ENCODE measurements at places on chromosomes 3 and 15.
A peak's percentile ranks its signal among the peaks of the same experiment; 100 is the strongest.

DNA sequence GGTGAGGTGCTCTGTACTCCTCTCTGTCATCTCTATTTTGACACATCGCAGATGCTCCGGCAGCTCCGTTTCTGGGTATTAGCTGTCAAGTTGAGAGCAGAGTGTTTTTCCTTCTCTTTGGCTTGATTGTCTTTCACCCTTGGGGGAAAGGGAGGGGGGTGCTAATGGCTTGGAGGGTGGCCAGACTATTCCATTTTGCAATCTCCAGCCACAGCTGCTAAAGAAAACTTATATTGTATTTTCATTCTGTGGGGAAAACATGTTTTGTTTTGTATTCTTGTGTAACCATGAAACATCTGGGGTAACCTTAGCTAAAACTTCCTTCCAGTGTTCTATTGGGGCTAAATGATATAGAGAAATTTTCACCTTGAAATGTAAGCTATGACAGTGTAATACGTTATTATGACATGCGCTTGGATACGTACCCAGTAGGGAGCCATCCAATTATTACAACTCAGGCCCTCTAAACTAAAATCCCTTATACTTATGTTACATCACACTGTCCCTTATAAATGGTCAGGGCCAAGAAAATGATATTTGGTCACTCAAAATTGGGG, 14.0 kb upstream of the LARP6 start:
- DNase-seq, result no peak

GRCh38 chr15:61051569-61052031, 177.5 kb downstream of the RORA start:
- no peak for DNase-seq

GRCh38 chr15:93861956-93862741, 369.2 kb upstream of the MCTP2 start:
- DNase-seq, result no peak

- DNase-seq, result no peak
Observed at GRCh38 chr15:93196135-93196670, 107.2 kb upstream of the RGMA start.

DNA sequence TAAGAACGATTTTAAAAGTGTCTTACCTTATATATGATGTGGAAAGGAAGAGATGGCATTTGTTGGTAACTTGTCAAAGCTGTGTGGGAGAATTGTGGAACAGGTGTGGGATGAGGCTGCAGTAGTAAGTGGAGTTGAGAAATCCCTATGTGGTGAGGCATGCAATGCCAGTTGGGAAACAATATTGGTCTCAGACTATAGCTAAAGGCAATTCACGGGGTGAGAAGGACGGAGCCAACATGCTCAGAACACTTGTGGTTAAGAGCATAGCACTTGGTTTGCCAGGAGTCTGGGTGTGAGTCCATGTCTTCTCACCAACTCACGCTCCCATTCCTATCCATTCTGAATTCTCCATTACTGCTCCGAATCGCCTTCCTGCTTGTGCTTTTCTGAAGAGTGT, 615.6 kb upstream of the ADAMTS9 start:
- no peak for DNase-seq

DNA sequence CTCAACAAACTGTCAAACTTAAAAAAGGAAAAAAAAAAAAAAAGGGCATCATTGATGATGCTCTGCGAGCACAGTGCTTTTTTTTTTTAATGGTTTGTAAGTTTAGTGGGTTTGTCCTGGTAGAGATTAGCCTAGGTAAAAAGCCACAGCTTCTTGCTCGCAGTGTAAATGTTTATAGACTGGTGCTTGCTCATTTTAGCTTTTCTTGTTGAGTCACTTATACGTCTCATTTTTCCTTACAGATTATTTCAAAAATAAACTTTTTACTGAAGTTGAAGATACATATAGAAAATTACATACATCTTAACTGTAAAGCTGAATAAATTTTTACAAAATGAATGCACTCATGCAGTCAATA, 16.5 kb upstream of the TRA2B start:
- DNase-seq, result no peak

GRCh38 chr15:45387380-45388007, 9.2 kb upstream of the GATM start:
- DNase-seq, result no peak

GRCh38 chr15:31511707-31512310, 185.2 kb downstream of the KLF13 start:
- peak; percentile 47 for DNase-seq

GRCh38 chr3:59268170-59268569, 218.3 kb upstream of the CFAP20DC start:
- DNase-seq, result no peak

DNA sequence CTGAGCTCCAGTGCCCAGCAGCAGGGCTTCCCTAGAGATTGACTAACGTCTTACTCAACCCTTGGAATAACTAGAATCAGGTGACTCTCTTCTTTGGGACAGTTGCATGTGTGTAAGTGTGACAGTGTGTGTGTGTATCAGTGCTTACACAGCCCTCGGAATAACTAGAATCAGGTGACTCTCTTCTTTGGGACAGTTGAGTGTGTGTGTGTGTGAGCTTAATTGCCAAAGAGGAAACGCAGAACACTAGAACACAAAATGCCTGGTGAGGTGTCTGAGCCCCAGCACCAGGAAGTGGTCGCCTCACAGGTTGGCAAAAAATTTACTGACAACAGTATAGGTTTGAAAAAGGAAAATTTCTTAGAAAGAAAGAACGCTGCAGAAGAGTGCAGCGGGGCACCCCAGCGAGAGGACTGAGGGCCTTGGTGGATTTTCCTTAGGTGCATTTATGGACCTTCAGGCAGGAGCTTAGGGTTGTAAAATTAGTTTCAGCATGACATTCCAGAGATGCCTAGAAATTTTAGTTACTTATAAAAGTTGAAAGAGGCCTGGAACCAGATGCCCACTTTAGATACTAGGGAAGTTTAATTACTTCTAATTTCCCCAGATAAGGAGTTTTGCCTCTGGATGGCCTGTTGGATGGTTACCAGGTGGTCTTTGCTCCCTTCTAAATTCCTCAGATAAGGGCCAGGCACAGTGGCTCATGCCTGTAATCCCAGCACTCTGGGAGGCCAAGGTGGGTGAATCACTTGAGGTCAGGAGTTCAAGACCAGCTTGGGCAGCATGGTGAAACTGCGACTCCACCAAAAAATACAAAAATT, 3.7 kb upstream of the WDR82 start:
- DNase-seq, result no peak

GRCh38 chr15:83115831-83116565, 8.6 kb downstream of the TM6SF1 start:
- no peak for DNase-seq

GRCh38 chr3:97934980-97935695, 37.1 kb downstream of the RIOX2 start:
- DNase-seq, result no peak

- no peak for DNase-seq
Observed at GRCh38 chr3:115520651-115521245, 102.6 kb upstream of the GAP43 start.

DNA sequence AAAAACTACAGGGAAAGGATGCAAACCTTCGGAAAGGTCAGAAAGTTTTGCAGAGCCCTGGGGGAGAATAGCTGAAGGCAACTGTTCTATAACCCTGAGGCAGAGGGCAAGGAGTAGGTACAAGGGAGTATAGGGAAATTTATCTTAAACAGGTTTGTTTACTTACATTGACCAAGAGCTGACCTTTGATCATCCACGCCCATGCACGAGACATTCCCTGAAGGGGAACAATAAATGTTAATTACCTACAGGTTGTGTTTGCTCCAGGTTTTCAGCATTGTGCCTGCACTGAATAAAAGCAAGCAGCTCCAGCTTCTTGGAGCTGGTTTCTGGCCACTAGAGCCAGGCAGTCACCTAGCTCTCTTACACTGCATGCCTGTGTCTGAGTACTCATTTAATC, 524.5 kb upstream of the TGFBR2 start:
- DNase-seq, result no peak

DNA sequence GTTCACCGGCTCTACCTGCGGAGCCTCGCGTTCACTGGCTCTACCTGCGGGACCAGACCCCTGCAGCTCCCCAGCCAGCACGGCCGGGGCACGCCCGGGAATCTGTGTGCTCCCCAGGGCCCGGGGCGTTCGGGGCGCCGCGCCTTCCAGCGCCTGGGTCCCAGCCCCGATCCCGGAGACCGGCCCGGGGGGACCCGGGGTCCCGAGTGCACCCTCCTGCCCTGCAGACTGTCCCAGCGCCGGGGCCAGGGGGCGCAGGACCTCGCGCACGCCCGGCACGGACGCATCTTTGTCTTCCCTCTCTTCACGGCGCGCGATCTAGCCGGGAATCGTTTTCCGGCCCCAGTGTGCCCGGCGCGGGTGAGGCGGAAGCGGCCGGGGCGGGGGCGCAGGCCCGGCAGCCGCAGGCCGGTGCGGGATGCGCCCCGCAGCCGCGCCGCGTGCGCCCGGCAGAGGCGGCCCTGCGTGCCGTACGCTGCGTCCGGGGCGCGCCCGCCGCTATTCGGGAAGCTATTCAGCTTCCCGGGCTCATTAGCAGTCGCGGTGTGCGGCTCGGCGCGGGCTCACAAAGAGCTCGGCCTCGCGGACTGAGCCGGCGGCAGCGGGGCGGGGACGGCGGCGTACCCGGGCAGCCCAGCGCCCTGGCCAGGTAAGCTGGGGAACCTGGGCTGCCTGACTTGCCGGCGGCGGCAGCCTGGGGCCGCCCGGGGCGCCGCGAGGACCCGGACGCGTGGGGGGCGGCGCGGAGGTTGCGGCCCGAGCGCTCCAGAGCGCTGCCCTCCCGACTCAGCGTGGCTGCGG, at the start of gene APBA2:
APBA2 (plus strand) TSS at position 345 of the 801 bp plus-strand sequence. CDS start 167,911 bp downstream, outside the sequence.
- peak; percentile 27 for DNase-seq

- no peak for DNase-seq
Observed at GRCh38 chr3:131053043-131053859, 26.6 kb downstream of the NEK11 start.

- DNase-seq, result no peak
Observed at GRCh38 chr3:27325419-27325818, 43.8 kb downstream of the NEK10 start.

- DNase-seq, result no peak
Observed at GRCh38 chr3:20648921-20649381, 462.9 kb upstream of the SGO1 start.

GRCh38 chr3:94529816-94530215, 467.0 kb downstream of the NSUN3 start:
- no peak for DNase-seq

- no peak for DNase-seq
Observed at GRCh38 chr3:72651498-72651897, 196.7 kb downstream of the SHQ1 start.

GRCh38 chr15:64844576-64845145, 2.9 kb downstream of the PLEKHO2 start:
- no peak for DNase-seq

DNA sequence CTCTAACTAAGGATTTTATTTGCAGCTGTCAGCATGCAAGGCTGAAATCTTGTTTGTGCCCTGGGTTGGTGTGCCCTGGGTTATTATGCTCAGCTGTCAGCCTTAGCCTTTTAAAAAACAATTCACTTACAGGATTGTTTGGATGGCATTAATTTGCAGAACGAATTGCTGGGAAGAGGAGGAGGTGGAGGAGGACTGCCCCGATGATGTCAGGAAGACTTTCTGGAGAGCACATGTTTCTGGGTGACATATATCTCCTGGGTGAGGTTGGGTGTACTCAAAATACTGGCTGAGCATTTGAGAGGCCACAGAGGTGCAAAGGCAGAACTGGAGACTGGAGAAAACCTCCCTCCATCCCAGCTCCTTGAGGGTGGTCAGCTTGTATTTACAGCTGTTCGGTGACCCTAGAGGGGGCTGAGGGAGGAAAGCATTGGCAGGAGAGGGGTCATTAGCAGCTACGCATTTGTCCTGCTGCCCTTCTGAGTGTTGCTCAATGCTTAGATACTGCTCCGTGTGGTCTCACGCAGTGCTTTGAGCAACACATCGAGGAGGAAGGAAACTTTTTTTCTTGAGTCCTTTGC, 59.8 kb upstream of the PSMD6 start:
- no peak for DNase-seq

DNA sequence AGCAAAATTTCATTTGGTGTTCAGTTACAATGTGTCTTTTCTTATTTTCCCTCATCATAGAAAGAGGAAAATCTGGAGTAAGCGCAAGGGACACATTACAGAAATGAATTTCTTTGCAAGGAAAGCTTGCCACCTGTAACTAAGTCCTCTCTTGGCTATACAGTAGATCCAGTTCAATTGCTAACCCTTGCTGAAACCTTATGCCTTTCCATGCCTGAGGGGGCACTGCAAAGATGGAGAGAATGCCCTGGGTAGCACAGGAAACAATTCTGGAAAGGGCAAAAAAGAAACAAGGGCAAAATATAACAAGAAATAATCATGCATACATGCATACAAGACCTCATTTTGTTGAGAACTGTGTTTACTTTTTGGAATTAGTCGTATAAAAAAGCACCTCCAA, 4.3 kb downstream of the CADM2 start:
- DNase-seq, result no peak

GRCh38 chr15:59491062-59491461, 53.1 kb downstream of the FAM81A start:
- DNase-seq, result no peak

- DNase-seq, result no peak
Observed at GRCh38 chr3:83189634-83190033, 1428.2 kb upstream of the GBE1 start.

DNA sequence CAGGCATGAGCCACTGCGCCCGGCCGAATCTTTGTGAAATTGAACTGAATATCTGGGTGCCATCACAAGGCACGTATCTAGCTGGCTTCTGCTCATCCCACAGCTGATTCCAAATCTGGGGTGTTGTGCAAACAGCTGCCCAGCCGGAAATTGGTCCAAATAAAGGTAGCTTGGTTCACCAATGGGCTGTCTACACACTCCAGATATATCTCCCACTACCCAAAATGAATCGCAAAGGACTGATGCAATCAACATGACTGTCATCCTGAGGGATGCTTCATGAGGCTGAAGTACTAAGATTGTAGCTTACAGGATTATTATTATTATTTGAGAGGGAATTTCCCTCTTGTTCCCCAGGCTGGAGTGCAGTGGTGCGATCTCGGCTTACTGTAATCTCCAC, 28.1 kb downstream of the LARP6 start:
- no peak for DNase-seq

DNA sequence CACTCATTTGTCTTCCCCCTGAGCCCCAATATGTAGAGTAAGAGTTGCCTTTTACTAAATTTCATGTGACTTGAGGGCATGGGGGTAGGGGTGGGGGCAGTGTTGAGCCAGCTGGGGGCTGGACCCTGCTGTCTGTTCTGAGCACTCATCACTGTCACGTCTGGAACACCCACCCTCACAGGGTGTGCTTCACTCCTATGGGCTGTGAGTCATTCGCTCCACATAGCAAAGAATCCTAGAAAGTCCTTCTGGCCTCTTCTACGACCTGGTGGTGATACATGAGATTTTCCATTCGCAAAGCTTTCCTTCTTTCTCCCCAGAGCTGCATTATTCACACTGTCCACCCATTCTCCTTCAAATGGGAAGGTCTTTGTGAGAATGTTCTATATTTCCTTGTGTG, 43.6 kb upstream of the MGLL start:
- DNase-seq, result no peak

GRCh38 chr3:175316799-175317198, 457.7 kb downstream of the NAALADL2 start:
- DNase-seq, result no peak

GRCh38 chr3:43001094-43001553, 22.0 kb downstream of the GASK1A start:
- DNase-seq, result no peak

GRCh38 chr3:33088691-33089090, 8.3 kb downstream of the GLB1 start:
- DNase-seq, result no peak

- DNase-seq, result no peak
Observed at GRCh38 chr3:73605412-73605811, 19.3 kb downstream of the PDZRN3 start.

GRCh38 chr3:135731546-135731945, 234.0 kb upstream of the PPP2R3A start:
- no peak for DNase-seq

All from activated CD4-positive, alpha-beta T cell treated with anti-CD3 and anti-CD28 coated beads, Interleukin-2, amount 50 U/mL, for 4 hours (primary cell).